Inflammatory macrophage (primary cell): ENCODE measurements at places on chromosomes 1 and 21.

GRCh38 chr1:98988904-98989555 lies 15.6 kb downstream of the PLPPR5 start:
- DNase-seq = no peak

- no peak for DNase-seq
Observed at GRCh38 chr1:109249654-109250401, 489 bp downstream of the CELSR2 start.

DNA sequence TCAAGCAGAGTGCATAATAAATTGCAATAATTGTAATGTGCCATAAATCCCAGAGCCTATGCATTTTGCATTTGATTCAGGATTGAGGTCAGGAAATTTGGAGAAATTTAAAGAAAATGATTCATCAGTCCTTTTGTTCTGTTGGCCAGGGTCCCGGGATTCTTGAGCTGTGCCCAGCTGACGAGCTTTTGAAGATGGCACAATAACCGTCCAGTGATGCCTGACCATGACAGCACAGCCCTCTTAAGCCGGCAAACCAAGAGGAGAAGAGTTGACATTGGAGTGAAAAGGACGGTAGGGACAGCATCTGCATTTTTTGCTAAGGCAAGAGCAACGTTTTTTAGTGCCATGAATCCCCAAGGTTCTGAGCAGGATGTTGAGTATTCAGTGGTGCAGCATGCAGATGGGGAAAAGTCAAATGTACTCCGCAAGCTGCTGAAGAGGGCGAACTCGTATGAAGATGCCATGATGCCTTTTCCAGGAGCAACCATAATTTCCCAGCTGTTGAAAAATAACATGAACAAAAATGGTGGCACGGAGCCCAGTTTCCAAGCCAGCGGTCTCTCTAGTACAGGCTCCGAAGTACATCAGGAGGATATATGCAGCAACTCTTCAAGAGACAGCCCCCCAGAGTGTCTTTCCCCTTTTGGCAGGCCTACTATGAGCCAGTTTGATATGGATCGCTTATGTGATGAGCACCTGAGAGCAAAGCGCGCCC lies 8.7 kb downstream of the PROX1 start:
- no peak for DNase-seq

DNA sequence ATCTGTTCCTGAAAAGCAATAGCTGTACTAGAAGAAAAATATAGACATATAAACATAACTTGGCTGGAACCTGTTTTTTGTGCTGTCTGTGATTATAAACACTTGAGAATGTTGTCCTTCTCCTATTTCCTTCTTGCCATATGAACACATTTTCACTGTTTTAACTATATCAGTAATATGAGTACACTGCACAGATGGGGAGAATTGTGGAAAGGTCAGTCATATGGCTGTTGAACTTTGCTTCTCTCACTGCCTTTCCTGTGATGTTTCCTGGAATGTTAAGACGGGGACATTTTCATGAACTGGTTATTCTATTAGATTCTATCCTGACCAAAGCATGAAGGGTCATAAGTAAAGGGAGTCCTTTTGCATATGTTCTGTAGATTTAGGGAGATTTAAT lies 24.9 kb downstream of the HMCN1 start:
- DNase-seq = no peak
